NCI-H82 (cell line): ENCODE measurements at places on chromosomes 4 and X.

DNA sequence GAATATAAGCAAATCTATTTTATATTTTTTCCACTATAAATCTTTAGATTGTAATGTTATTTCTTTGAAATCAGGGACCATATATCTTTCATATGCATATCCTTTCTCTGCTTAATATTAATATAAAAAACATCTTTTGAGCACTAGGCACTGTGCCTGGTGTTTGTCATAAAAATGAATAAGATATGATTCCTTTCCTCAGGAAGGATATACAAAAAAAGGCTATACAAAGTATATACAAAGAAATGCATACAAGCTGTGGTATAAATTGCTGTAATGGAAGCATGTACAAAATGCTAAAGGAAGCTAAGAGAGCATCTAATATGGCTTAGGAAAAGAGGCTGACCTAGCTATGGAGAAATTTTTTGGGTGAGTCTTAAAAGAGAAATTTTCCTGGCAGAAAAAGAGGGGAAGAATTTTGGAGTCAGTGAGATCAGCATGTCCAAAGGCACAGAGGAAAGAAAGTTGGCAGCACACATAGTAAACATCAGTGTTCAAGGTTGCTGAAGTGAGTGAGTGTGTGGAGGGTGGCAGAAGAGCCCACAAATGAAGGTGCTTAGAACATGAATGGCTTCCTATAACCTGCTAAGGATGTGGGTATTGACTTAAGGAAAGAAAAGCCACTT, 500.0 kb downstream of the SPRY1 start:
- no peak for DNase-seq

- no peak for DNase-seq
Observed at GRCh38 chr4:14528918-14529317, 473.4 kb upstream of the CPEB2 start.

GRCh38 chrX:64395568-64395929, 297 bp upstream of the MTMR8 start:
- no peak for DNase-seq

DNA sequence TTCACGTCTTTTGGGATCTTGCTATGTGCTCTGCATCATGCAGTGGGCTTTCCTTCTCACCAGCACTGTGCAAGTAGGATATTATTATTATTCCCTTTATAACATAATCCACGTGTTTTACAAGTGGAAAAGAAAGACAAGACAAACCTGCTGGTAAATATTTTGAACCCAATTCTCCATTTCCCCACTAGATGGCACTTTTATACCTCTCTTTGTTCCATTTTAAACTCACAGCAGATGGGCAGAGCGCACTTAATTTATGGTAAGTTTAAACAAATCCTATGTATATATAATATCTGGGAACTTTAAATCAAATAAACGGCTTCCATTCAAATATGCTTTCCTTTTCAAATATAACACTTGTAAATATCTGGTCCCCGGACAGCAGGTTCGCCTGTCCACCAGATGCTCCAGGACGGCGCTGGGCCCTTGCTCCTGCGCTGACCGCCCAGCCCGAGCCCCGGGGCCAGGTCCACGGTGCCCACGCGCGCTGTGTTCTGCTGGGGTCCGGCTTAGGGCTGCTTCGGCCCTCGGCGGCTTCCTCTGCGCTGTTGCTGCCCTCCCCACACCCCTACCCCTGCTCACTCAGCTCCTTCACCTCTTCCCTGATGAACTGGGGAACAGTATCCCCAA, 31.1 kb downstream of the F11 start:
- peak; percentile 57 for DNase-seq

DNA sequence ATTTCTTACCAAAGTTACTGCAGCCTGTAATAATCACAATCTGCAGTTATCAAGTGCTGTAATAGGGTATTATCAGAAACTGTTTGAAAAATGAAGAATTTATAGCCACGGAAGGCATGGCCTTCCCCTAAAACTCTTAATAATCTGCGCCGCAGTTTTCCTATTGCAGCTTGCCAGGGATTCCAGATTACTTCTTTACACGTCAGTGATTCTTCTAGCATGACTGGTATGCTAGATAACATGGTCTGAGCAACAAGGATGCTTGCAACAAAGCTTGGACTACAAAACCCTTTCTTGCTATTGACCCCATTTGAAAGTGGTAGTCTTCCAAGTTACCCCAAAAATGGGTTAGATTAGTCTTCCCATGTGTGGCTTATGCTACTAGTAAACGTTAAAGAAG, 47.2 kb upstream of the GK2 start:
- no peak for DNase-seq

DNA sequence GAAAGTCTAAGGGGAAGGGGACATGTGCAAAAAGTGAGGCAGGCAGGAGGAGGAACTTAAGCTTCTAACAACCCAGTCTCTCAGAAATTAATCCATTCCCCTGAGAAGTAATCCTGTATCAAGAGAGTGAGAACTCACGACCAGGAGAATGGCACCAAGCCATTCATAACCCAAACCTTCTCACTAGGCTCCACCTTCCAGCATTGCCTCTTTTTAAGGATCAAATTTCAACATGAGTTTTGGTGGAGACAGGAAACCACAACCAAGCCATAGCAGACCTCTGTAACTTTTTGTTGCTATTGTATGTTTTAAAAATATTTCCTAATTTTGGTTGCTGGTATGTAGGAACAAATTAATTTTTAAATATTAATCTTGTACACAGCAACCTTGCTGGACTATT, 32.8 kb downstream of the PASD1 start:
- peak; percentile 77 for DNase-seq

- DNase-seq, result no peak
Observed at GRCh38 chr4:81796790-81797528, 325.3 kb upstream of the RASGEF1B start.

- DNase-seq, result no peak
Observed at GRCh38 chrX:152465132-152465531, 14.0 kb upstream of the GABRA3 start.
